Stimulated activated CD8-positive, alpha-beta memory T cell treated with anti-CD3 and anti-CD28 coated beads, Interleukin-7, amount 100 ng/mL, for 24 hours (primary cell): ENCODE measurements at places on chromosomes 12 and 14.

- no peak for DNase-seq
Observed at GRCh38 chr12:124264089-124264795, 30.7 kb upstream of the RFLNA start.

- DNase-seq = no peak
Observed at GRCh38 chr14:104770851-104771272, 17.9 kb downstream of the SIVA1 start.

GRCh38 chr12:94698578-94698977 is 48.2 kb upstream of the TMCC3 start:
- no peak for DNase-seq

DNA sequence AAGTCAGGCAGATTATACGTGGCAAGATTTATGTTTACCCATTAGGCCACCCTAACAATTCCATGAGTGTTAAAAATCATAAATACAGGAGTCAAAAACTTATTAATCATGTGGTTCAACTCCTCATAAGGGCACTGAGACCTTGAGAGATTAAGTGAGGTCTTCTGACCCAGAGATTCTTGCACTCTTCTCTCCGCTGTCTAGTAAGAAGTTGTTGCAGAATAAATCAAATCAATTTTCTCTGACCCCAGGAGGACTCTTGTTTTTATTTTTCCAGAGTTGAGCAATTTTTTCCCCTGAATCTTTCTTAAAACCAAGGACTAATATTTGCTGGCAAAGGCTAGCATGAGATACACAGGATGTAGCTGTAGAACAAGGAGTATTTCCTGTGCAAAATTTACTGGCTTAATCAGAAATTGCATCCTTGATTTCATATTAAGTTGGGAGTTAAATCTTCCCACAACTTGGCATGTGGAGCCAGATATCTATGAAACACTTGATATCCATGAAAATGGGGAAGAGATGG is 90.9 kb upstream of the PTHLH start:
- DNase-seq = no peak

DNA sequence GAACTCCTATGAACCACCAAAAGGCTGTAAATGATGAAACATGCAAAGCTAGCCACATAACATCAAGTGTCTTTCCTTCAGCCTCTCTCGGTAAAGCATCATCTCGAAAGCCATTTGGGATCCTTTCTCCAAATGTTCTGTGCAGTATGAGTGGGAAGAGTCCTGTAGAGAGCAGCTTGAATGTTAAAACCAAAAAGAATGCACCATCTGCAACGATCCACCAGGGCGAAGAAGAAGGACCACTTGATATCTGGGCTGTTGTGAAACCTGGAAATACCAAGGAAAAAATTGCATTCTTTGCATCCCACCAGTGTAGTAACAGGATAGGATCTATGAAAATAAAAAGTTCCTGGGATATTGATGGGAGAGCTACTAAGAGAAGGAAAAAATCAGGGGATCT is 61.2 kb downstream of the ATG14 start:
- no peak for DNase-seq

DNA sequence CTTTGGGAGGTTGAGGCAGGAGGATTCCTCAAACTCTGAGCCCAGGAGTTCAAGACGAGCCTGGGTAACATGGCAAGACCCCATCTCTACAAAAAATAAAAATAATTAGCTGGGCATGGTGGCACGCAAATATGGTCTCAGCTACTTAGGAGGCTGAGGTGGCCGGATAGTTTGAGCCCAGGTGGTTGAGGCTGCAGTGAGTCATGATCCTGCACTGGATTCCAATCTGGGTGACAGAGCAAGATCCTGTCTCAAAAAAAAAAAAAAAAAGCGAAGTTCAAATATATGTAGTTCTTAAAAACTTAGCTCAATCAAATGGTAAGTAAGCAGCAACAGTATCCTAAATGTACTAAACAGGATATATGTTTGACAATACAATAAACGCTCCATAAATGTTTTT is 85.5 kb upstream of the SSTR1 start:
- no peak for DNase-seq
